ENCODE measurements at places on chromosomes 6 and 20.

GRCh38 chr6:16669227-16669626, 92.0 kb downstream of the ATXN1 start:
- peak; percentile 74 for DNase-seq

- DNase-seq: no peak
Measured at GRCh38 chr6:10373642-10374359, 41.1 kb downstream of the TFAP2A start.

GRCh38 chr20:45911486-45912343, at the start of gene PLTP:
PLTP (minus strand) TSS chr20:45912155; CDS start chr20:45911452, 703 bp downstream.
- DNase-seq: peak; percentile 42

- DNase-seq: no peak
Measured at GRCh38 chr20:3074812-3075211, 3.4 kb downstream of the OXT start.

Data from CD4-positive, alpha-beta T cell treated with Interleukin-6 for 4 hours (primary cell).